ENCODE measurements at places on chromosomes 1 and 21.

GRCh38 chr1:14538335-14538734 lies 60.1 kb upstream of the KAZN start:
- no peak for DNase-seq

GRCh38 chr1:103497404-103497803 lies 28.1 kb upstream of the RNPC3 start:
- no peak for DNase-seq

GRCh38 chr1:94637121-94637520 lies 95.6 kb upstream of the F3 start:
- DNase-seq = no peak

GRCh38 chr1:30697571-30698376 lies 25.6 kb downstream of the MATN1 start:
- no peak for DNase-seq

- DNase-seq = no peak
These were observed 78.0 kb downstream of the CD247 start for GRCh38 chr1:167440345-167440744.

GRCh38 chr1:194372266-194372665 lies 1185.9 kb upstream of the B3GALT2 start:
- no peak for DNase-seq

GRCh38 chr1:243447347-243447746 lies 191.5 kb downstream of the SDCCAG8 start:
- DNase-seq = no peak

- no peak for DNase-seq
These were observed 101.5 kb upstream of the SLFNL1 start for GRCh38 chr1:41122851-41123518.

DNA sequence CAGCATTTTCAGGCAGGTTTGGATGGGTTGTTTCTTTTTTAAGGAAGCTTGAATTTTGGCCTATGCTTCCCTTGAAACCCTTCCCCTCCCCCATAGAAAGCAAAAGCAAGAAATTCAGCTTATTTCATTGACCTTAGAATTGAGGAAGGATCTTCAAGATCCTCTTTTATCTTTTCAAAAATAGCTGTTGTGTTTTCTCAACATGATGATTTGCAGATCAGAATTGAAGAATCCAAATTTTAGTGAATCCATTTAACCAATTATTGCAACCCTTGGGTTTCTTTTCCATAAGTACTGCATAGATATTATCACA lies 73.7 kb downstream of the LRRC8C start:
- no peak for DNase-seq

DNA sequence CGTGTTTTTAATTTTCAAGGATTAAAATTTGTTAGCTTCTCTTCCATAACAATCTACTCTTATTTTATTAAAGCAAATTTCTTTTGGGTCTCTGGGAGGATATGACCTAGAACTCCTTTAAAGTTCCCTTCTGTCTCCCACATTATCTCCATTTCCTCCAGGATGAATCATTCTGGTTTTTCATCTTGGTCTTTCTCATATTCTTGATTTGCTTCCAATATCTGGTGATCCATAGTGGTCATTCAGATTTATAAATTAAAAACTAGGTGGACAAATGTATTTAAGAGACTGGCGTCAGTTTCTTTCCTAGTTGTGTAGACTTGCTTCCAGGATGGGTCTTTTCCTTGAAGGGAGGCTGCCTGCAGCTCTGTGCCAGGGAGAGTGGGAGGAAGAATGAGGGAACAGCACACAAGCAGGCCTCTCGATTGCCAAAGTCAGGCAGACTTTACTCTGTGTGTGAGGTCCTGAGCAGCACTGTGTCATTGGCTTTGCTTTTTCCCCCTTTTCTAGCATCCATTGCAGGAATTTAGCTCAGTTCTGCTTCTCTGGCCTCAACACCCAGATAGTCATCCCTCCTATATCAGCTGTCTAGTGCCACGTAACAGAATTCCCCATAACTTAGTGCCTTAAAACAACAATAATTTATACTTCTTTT lies 48.1 kb upstream of the FOXO6 start:
- no peak for DNase-seq

Data from NCI-H146 (cell line).